ENCODE measurements at places on chromosomes 2 and 18. TPM values are rescaled to one million over a fixed set of nuclear protein-coding genes. Genes with fewer than 3 reads are reported as not detected.

Gene ASB1
- 31.3 TPM for total RNA-seq

Gene OTOS
- not detected for total RNA-seq

Gene LRRC30
- total RNA-seq = not detected

Gene ATP6V1B1
- total RNA-seq = 1.8 TPM

Gene GCA
- 35.2 TPM for total RNA-seq

Gene KLHL41
- 0.81 TPM for total RNA-seq

Gene ELOA2
- total RNA-seq = not detected
